ENCODE measurements at places on chromosomes 3 and 15.

GRCh38 chr15:38685686-38686339 is 121.2 kb upstream of the RASGRP1 start:
- no peak for DNase-seq

- DNase-seq, result no peak
Observed at GRCh38 chr3:21377071-21377769, 373.8 kb downstream of the ZNF385D start.

GRCh38 chr15:80695911-80696661 is 976 bp downstream of the ABHD17C start:
- no peak for DNase-seq

- no peak for DNase-seq
Observed at GRCh38 chr15:40097968-40098476, 10.7 kb downstream of the BMF start.

- no peak for DNase-seq
Observed at GRCh38 chr3:187636528-187636927, 33.7 kb downstream of the SST start.

- peak; percentile 69 for DNase-seq
Observed at GRCh38 chr3:123636431-123636841, 51.6 kb upstream of the HACD2 start.

DNA sequence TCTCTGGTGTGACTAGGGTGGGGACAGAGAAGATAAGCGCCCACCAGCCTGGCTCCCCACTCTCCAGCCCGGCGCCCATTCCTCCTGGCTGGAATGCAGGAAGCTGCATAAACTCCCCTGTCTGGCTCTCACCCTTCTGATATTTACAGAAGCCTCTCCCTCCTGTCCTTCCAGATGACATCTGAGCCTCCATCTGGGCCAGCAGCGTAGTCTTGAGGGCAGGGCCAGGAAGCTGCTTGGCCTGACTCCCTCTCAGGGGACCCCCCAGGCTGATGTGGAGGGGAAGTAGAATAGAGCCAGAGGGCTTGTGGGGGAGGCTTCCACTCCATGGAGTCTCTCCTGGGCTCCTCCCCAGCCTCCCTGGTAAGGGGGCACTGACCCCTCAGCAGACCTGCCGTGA is 49.9 kb downstream of the LINGO1 start:
- DNase-seq, result no peak

DNA sequence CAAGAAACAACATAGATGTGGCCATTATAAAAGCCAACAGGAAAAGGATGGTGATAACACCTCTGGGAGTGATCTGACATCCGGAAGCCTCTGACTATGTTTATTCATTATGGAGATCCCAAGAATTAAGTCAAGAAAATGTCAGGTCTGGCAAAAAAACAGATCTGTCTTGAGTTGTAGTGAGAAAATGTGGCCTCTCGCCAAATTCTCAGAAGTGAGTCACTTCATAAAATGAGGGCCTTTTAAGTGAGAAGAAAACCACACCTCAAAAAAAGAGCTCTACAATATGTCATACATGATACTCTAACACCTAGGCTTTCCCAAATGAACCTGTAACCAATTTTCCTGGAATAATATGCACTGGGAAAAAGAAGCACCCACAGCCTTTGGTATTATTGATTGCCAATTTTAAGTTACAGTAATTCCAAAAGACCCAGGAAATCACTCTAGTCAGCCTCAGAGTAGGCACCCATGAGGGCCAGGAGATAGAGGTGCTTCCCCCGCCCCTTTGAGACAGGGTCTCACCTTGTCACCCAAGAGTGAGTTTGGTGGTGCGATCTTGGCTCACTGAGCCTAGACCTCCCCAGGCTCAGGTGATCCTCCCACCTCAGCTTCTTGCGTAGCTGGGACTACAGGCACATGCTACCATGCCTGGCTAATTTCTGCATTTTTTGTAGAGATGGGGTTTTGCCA is 38.0 kb downstream of the CCR3 start:
- DNase-seq, result no peak

GRCh38 chr15:40911141-40911540 is 16.9 kb downstream of the VPS18 start:
- no peak for DNase-seq

- DNase-seq, result no peak
Observed at GRCh38 chr3:134428401-134428800, 54.2 kb upstream of the AMOTL2 start.

- DNase-seq, result no peak
Observed at GRCh38 chr3:178297740-178298139, 238.5 kb upstream of the KCNMB2 start.

GRCh38 chr15:56367156-56367555 is 1.9 kb downstream of the TEX9 start:
- no peak for DNase-seq

GRCh38 chr3:38579551-38580449 is 69.7 kb downstream of the SCN5A start:
- DNase-seq, result no peak

DNA sequence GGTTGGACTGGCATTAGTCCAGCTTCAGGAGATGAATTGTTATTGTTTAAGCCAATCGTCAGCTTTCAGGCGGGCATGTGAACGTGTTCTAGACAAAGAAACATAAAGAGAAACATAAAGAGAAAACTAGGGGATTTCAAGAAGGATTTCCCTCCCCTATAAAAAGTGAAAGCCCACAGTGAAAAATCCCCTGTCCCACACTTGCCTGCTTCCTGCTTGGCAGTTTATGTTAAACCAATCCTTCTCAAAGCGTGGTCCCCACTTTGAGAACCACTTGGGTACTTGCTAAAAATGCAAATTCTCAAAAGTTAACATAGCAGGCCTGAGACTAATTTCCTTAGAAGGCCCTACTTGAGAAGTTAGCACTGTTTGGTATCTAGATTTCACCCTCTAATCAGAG is 293.0 kb upstream of the SOX14 start:
- DNase-seq, result no peak

- DNase-seq, result no peak
Observed at GRCh38 chr3:41482134-41482533, 282.8 kb downstream of the CTNNB1 start.

- DNase-seq, result no peak
Observed at GRCh38 chr3:170709046-170709445, 123.2 kb upstream of the SLC7A14 start.

DNA sequence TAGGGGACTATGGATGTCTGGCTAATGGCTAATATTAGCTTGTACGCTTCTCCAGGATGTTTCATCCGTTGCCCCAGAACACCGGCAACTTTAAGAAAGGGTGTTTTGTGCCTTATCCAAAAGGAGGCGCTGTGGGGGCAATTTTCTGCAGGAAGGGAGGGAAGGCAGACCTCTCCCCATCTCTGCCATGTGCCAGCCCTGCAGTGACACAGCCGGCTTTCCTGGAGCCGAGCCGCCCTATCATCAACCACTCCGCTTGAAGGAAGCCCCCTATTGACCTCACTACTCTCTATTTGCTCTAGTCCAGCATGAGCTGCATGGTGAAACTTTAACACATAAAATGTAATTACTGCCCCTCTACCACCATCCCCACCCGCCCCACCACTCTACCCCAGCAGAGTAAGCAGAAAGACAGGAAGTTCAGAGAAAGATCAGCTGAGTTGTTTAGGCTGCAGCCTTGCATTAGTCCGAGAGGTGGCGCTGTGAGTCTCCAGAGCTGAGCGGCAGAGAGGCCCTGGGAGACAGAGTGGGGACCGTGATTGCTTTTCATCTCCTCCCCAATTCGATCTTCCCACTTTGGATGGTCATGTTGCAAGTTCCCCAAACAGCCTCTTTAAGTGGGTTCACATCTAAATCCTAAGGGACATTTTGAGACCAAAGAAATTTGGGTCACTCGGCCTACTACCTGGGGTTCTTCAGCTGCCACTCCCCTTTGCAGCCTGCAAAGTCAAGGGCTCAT is 24.5 kb upstream of the RAD18 start:
- peak; percentile 65 for DNase-seq

- no peak for DNase-seq
Observed at GRCh38 chr15:39548561-39548960, 32.3 kb upstream of the THBS1 start.

DNA sequence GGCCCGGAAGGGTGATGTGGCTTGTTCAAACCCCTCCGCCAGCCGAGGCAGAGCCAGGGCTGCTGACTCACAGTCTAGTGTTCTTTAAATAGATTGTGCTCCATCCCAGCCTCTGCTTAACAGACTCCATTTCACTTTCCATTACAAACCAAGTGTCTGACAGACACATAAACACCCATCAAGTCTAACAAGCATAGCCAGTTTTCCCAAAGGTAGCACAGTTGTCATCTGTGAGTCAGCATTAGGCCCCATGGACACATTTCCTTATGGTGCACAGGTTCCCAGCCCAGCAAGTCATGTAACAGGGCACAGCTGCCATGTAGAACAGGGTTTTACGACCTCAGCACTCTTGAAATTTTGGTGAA is 109.9 kb upstream of the RAP2B start:
- no peak for DNase-seq

DNA sequence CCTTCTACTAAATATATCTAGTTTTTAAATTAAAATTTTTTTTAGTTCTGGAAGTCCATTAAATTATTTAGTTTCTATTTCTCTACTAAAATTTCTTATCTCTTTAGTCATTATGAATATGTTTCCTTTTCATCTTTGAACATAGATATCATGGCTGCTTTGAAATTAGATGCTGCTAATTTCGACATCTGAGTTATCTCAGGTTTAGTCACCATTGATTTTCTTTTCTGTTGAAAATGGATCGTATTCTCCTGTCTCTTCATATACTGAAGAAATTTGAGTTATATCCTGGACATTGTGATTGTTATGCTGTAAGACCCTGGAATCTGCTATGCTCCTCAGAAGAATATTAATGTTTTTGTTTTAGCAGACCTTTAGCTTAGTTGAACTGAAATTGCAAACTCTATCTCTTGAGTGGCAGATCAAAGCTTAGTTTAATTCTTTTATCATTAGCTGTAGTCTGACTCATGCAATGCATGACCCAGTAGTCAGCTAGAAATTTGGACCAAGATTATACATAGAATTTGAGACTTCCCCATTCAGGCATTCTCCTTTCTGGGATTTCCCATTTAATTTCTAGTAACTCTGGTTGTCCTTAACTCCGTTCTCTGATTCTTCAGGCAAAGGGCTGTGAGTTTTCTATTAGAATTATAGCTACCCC is 439.8 kb upstream of the IL12A start:
- DNase-seq, result no peak

- DNase-seq, result no peak
Observed at GRCh38 chr3:14230729-14231128, 52.1 kb downstream of the LSM3 start.

- no peak for DNase-seq
Observed at GRCh38 chr3:9213019-9213634, 36.3 kb downstream of the SRGAP3 start.

- DNase-seq, result no peak
Observed at GRCh38 chr3:81173514-81173913, 587.9 kb downstream of the GBE1 start.

GRCh38 chr3:48555949-48556795 is 431 bp downstream of the PFKFB4 start:
- DNase-seq, result no peak

DNA sequence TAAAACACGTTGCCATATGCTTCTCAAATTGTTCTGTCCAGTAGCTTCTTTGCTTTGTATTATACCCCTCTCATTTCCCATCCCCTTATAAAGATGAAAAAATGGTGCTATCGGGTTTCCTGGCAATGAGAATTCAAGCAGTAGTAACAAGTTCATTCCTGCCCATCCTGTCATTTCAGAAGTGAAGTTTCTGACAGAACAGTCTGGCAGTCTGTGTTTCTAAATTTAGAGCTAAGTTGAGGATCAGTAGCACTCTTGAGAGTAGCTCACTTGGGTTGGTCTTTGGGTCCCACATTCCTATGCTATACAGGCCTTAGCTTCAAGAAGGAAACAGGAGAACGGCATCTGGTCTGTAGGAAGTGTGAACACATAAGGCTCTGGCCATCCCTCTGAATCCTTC is 134.6 kb downstream of the GHSR start:
- no peak for DNase-seq

GRCh38 chr3:58680879-58681525 is 14.4 kb upstream of the FAM3D start:
- DNase-seq, result no peak

DNA sequence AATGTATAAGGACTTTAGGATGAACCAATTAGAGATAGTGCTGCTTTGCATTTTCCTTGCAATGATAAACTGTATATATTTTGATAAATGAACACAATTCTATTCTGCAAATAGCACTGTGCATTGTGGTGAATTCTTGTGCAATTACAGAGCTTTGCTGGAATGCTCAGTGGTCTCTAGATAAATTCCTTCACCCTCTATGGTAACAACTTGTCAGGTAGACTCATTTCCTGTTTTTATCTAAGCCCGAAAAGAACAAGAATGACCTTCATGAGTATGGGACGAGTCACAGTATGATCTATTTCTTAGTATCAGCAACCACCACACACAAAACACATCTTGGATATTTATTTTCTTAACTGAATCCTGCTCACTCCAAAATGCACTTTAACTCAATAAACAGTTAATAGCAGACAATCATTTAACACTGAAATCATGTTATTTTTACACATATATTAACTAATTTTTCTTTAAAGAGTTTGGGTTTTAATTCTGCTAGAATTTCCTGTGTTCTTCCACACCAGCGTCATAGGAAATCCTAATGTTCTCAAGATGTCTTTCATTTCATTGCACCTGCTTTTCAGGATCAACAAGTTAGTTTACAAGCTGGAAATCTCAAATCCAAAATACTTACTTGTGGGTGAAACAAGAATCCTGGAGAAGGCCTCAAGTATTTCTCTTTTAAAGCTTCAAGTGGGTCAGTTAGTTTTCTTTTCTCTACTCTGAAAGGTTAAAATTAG is 551.2 kb downstream of the MECOM start:
- no peak for DNase-seq

DNA sequence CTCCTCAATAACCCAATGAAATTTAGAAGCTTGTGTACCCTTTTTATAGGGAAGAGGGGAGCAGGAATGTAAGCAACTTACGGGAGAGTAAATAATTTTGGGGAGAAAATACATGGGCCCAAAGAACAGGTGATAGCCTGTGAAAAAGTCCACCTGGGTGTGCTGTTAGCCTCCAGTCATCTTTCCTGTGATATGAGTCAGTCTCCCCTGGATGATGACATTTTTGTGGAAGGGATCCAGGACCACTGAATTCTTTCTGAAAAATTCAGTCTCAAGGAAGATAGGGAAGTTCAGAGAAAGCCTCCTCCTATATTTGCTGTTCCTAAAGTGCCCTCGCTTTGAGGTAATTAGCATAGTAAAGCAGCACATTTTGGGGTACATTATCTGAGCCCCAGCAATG is 149.8 kb downstream of the SQOR start:
- DNase-seq, result no peak

DNA sequence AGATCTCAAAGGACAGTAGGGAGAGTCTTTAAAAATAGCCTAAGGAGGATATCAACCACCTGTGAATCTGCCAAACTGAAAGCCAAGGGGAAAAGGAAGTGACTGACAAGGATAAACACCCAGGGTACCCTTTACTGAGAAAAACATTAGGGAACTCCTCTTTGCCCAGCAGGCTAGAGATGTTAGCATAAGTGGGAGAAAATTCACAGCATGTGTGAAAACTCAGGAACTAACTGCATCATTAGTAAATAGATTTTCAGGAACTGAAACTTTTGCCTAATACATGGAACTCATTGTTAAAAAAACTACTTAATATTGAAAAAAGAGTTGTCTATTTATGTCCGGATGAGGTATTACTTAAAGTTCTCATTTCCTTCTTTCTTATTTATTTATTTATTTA is 375.5 kb downstream of the NTRK3 start:
- no peak for DNase-seq

Measured in neuronal stem cell (in vitro differentiated cells).